CD4-positive, alpha-beta T cell treated with Interleukin-4 for 1 hour (primary cell): ENCODE measurements at places on chromosomes 1 and 21.

GRCh38 chr1:162165528-162165927, 96.0 kb downstream of the NOS1AP start:
- DNase-seq = no peak

- no peak for DNase-seq
These were observed 1.3 kb upstream of the GNB1 start for GRCh38 chr1:1892079-1892762.

GRCh38 chr21:38498057-38498833, at the start of gene ERG:
Gene ERG, minus strand, starts transcription at chr21:38498477. Its CDS starts 97 bp downstream, at chr21:38498380.
- DNase-seq = no peak

- no peak for DNase-seq
These were observed 61.7 kb downstream of the CASQ2 start for GRCh38 chr1:115706587-115707425.

GRCh38 chr1:227567256-227567655, 3.9 kb downstream of the ZNF678 start:
- no peak for DNase-seq

DNA sequence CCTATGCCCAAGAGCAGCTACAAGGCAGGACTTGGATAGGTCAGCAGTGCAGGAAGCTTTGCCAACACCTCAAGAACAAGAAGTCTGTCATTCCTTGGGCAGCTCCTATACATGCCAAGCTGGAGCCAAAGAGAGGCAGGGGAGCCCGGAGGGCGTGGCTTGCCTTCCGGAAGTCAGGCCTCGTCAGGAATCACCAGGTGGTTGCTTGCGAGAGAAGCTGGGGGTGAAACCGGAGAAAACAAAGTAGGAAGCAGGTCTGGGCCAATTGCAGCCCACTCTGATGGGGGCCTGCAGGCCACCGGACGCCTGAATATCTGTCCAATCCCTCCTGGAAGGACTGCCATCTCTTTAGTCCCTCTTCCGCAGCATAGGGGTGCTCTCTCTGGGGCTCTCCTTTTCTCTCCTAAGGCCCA, 794 bp upstream of the FAM76A start:
- DNase-seq = no peak

DNA sequence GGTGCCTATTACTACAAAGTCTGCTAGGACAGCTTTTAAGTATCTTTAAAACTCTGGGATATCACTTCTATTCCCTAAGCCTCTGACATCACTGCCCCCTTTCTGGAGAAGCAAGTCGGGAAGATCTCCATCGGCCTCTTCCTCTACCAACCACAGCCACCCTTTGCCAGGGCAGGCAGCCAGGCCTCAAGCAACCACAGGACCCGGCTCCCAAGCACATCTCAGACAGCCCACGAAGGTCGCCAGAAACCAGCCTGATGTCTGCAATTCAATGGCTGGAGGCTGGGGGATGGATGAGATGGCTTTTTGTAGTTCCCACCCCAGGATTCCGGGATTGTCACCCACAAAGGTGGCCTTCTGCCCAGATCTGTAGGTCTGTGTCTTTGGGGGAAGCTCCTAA, 70.7 kb downstream of the LGR6 start:
- no peak for DNase-seq

DNA sequence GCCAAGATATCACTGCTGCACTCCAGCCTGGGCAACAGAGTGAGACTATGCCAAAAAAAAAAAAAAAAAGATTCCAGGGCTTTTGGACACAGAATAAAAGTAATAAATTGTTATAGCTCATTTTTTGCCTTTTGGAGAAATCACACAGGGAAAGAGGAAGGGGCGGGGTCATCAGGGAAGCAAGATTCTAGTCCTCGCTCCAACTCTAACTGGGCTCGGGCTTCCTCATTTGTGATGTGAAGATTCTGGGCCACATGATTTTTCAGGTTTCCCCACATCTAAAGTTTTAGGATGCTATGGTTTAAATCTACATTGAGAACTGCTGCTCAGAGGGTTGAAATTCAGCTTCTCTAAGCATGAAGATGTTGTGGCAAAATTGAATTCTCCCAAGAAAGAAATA, 179.3 kb upstream of the PLXNA2 start:
- no peak for DNase-seq

DNA sequence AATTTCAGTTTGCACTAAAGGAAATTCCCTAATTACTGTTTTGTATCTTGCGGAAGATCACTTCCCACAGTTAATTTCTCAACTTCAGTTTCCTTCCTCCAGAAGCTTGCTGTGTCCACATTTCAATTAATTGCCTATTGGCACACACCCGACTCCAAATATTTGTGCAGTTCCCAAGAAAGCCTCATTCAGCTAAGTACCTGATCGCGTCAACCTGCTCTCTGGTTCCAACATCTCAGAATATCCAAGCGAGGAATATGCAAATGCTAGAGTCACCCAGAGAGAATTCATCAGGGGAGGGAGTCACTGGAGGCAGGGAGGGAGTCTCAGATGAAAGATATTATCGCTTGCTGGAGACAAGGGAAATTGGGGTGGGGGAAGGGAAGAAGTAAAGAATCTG, 351.3 kb downstream of the RRAGC start:
- DNase-seq = no peak

DNA sequence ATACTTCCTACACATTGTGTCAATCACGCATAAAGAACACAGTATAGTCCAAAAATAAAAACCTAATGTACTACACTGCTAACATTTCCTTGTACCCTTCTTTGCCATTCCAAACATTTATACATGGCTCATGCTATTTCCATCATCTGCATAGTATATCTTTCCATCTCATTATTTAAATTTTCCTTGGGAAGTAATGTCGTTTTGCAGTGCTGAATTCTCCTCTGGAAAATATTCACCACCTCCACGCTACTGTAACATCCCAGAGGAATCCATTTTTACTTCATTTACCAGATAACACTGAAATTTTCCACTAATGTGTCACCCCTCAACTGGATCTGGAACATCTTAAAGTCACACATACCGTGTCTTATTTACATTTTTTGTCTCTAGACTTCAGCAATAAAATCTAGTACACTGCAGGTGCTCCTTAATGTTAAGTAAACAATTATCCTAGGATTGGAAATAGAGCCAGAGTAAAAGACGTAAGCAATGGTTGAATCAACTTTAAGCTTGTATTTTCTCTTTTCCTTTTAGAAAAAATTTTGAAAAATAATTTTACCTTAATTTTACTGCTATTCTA, 881.0 kb downstream of the AMY1C start:
- DNase-seq = no peak

DNA sequence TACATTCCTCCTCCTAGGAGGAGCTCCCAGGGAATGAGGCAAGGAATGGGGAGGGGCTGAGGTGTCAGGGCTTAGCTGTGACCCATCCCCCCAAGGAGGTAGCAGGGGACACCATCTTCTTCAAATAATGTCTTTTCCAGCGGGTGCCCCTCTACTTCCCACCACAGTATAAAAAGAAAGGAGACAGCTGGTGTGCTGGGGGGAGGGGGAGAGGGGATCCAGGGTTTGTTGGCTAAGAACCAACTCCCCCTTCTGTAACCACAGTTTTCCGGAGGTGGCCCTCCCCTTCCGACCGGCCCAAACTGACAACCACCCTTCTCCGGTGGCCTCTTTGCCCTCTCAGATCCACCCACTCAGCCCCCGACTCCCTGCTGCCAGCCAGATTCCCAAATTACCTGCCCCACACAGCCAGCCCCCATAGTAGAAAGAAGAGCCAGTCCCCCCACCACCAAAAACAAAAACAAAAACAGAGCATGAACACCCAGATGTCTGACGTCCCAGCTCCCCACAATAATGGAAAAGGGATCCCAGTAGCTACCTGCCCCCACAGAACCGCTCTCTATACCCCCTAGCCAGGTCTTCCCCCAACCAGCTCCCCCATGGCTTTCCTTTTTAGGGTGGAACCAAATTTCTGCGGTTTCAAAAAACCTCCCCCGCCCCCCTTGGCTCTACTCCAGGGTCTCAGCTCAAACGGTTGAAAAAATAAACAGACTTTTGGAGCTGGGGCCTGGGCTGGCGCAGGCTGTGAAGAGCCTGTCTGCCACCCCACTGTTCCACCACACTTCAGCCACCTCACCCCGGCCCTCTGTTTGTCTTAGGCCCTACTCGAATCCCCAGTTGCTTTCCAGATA, 2.1 kb downstream of the ARHGEF2 start:
- peak; percentile 55 for DNase-seq

DNA sequence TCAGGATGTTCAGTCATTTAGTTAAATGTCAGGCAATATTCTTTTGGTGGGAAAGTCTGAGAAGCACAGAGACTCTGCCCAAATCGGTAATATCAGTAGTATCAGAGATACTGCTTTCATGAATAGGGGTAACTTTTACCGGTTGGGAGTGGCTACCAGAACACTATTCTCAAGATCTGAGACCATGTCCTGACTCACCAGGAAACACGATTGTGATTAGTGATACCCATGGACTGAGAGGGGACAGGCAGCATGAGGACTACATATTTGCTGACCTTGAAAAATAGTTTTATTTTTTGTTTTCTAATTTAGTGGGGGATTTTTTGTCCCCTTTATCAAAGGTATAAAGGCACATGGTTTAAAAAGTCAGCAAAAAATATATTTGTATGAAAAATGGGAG, 76.0 kb upstream of the NEK2 start:
- no peak for DNase-seq

DNA sequence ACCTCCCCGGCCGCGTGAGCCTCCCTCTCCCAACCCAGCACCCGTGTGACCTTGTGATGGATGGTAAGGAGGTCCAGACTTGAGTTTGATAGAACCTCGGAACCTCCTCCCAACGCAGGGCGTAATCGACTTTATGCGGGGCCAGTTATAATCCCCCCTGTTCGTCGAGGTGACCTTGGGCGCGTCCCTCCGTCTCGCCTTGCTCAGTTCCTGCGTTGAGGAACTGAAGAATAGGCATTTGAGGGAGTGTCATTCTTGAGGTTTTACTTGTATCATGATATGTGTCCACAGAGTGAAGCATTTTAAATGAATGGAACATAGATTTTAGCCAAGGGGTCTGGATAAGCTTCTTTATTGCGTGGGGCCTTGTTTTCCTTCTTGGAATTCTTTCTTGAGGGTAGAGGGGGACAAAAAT, 433 bp downstream of the TIMM17A start:
- no peak for DNase-seq

DNA sequence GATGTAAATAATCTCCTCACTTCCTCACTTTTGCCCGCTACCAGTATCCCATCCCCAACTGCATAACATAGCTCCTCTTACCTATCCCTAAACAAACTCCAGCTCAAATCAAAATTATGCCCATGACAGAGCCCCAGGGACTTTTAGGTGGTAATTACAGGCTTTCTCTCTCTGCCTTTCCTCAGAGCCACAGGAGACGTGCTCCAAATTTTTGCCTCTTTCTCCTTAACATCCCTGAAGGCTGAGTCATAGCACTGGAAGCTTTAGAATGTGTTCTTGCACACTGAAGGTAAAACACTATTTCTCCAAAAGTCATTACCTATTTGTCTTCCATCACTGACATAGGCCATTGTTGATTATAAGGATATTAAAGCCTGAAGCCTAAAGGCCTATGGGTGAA, 263.5 kb upstream of the PLD5 start:
- DNase-seq = no peak

DNA sequence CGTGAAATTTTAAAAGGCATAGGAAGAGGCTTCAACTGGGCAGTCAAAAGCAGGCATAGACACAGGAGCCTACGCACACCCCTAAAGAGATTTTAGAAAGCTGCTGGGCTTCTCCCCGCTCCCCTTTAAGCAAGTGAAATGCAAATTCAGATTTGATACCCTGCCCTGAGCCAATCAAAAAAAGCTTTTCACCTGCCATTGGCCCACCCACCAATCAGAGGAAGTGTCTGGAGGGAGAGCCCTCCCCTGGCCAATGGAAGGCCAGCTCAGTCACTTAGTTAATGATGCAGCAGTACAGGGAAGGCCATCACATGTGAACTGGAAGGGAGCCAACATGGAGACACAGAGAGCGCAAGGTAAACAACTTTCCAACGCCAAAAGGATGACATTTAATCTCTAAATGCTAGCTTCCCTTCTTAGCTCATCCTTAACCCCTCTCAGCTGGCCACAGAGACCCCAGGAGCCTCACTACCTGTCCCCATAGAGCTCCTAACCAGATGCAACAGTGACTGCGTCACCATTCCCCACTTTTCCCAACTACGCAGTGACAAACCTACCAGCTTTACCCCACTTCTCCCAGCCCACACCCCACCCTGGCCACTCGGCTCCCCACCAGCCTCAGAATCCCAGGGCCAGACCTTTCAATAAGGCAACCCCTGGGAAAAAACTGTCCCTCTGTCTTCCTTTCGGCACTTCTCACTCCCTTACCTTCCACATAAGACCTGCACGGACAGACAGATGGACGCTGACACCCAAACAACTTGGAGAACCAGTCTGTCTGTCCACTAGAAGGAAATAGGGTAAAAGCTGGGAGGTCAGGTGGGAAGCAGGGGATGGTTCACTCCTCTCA, 71.0 kb downstream of the CD46 start:
- peak; percentile 91 for DNase-seq

- no peak for DNase-seq
These were observed 9.9 kb downstream of the SYNJ1 start for GRCh38 chr21:32717851-32718316.

DNA sequence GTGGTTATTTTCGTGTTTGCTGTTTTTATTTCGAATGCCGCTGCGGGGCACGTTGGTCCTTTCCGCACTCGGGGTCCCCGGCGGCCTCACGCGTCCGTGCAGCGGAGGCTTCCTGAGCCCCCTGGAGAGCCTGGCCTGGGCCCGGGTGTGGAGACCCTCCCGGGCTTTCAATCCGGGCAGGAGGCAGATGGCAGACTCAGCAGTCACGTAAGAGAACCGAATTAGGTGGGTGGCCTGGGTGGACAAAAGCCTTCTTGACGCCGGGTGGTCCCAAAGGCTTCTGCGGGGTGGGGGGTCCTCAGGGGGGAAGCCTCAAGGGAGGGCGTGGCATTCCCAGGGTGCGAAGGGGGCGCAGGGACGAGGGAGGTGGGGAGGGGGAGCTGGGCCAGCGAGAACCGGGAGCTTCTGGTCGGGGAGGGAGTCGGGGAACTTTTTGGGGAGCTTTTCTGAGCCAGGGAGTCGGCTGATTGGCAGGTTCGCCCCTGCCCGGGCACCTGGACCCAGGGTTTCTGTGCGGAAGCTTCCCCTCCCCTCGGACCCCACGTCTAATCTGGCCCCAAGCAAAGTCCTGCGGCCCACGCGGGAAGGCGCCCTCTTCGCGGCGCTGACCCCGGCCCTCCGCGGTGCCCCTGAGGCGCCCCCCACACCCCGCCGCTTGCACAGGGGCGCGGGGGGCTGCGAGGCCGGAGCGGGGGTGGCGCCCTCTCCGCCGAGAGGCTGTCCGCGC, 1.3 kb upstream of the HES4 start:
- DNase-seq = no peak

GRCh38 chr21:26852423-26852822, 7.2 kb upstream of the ADAMTS1 start:
- DNase-seq = no peak

- no peak for DNase-seq
These were observed 262.0 kb downstream of the TNR start for GRCh38 chr1:175481126-175482070.

DNA sequence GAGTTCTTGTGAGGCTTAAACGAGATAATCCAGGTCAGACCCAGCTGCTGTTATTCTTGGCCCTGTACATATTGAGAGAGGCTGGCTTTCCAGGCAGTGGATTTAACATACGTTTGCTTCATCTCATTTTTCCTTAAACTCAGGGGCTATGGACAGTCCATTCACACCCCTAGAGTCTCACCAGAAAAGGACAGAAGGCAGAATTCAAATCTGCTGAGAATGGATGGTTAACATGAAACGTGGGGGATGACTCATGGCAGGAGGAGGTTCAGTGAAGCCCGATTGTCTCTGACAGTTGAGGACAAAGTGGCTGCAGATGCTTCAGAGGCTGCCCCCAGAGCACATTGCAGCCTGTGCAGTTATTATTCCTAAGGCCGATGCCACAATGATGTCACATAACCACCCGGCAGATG, 39.5 kb downstream of the TGFB2 start:
- no peak for DNase-seq
